ENCODE measurements at places on chromosomes 2 and 18. TPM values are rescaled to one million over a fixed set of nuclear protein-coding genes. Genes with fewer than 3 reads are reported as not detected.

GRCh38 chr2:219598308-219599078 is 836 bp downstream of the STK11IP start:
- peak; percentile 8 for DNase-seq

DNA sequence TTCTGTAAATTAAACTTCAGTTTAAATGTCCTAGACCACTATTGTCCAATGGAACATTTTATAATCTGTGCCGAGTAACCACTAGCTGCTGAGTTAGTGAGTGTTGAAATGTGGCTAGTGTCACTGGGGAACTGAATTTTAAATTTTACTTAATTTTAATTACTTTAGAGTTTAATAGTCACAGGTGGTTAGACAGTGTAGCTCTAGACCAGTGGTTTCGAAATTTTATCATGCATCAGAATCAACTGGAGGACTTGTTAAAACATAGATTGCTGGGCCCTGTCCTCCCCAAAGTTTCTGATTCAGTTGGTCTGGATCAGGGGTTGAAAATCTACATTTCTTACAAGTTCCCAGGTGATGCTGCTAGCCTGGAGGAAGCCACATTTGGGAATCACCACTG is 110.4 kb downstream of the FMNL2 start:
- no peak for DNase-seq

GRCh38 chr2:201952187-201952586 is 81.5 kb upstream of the FZD7 start:
- DNase-seq = no peak

- peak; percentile 63 for DNase-seq
These were observed 11.7 kb upstream of the ACYP2 start for GRCh38 chr2:54103454-54104314.

Gene BMP10
- not detected for total RNA-seq

DNA sequence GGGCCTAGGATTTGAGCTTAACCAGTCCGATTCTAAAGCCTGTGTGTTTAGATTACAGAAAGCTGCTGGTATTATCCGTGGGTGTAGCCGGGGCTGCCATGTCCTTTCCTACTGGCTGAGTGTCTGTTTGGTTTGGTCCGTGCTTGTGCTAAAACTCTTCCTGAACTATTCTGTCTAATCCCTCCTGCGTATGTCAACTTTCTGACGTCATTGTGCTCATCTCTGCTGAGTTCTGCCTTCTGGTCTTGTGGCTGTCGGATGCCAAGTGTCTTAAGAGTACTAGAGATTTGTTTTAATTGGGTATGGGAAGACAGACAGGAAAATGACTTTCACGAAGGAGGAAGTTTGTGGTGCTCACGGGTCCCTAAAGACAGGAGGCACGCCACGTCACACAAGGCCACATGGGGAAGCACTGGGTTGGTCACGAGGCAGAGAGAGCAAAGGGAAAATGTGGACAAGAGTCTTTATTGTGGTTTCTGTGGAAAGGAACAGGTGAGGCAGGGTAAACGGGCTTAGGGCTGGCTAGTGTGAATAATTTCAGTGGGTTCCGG is 31.8 kb upstream of the NTSR2 start:
- no peak for DNase-seq

DNA sequence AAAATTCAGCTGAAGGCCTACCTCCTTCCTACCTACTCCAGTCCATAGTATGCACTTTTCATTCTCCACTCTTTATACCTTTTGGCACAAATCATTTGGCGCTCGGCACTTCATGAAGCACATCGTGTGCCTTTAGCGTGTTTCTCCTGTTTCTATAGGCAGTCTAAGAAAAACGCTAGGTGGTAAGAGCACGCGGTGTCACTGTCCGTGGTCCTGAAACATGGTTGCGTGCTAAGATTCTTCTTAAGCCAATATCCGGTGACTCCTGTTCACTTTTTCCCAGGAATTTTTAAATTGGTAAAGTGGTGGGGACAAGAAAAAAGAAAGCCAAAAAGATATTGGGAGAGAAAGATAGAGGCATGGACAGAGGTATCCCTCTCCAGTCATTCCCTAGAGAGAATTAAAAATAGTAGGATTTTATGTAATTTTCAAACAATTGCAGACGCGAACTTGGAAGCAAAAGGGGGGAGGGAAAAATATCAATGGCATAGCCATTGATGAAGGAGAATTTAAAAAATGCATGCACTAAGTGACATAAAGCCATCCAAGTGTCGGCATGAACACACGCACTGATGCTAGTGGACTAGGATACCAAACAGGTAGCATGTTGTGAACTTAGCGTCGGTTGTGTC is 1.4 kb upstream of the CTNNA2 start:
- DNase-seq = peak; percentile 52

DNA sequence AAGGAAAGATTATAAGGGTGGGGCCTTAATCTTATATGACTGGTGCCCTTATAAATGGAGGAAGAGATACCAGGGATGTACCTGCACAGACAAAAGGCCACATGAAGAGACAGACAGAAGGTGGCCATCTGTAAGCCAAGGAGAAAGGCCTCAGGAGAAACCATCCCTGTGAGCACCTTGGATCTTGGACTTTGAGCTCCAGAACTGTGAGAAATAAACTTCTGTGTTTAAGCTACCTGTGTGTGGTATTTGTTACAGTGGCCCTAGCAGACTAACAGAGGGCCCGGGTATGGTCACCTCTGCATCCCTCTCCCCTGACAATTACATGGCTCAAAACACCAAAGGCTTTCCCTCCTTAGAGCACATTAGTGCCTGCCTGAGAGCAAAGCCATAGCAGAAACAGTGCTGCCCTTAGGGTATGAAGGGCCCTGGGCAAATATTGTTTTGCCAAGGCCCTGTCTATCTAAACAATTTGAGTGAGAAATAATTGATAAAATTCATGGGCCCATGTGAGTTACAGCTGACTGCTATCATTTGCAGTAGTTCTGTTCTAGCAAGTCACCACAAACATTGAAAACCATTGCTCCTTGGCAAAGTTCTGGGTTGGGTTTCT is 109.3 kb upstream of the MYCN start:
- no peak for DNase-seq

DNA sequence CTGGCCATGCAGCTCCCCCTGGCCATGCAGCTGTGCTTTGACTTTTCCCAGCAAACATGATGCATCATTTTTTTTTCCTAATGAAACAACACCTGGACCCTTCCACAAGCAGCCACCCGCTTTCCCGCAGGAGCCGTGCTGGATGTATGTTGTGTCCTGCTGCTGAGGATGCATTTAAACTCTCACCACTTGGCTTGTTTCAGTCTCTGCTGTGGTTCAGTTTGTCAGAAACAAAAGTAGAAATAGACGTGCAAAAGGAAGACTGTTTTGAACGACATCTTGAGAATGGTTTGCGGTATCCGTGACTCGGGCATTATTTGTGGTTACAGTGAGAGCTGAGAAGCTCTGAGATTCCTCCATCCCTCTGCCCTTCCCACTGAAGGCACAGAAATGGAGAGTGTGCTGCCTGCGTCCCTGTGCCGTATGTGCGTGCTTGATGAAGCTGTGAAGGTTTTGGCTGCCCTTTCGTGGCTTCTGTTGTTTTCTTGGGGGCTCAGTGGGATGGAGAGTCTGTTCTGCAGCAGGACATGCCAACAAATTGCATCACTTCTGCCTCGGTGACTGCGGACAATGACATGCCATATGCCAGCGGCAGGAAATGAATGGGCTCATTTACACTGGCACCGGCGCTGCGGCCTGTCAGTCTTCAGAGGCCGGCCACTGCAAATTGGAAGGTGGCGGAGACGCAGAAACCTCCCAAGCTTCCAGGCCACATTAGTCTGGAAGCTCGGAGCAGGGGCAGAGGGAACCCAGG is 417.7 kb upstream of the SALL3 start:
- no peak for DNase-seq

DNA sequence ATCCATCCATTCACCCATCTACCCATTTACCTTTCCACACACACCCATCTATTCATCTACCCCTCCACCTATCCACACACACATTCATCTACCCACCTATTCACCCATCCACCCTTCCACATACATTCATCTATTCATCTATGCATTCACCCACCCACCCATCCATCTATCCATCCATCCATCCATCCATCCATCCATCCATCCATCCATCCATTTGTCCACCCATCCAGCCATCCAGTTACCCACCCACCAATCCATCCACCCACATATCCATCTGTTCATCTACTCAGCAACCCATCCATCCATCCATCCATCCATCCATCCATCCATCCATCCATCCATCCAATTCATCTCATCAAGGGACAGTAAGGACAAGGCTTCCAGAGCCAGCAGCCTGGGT is 74.0 kb downstream of the INHBB start:
- no peak for DNase-seq

GRCh38 chr2:235640377-235640776 is 146.5 kb downstream of the AGAP1 start:
- no peak for DNase-seq

DNA sequence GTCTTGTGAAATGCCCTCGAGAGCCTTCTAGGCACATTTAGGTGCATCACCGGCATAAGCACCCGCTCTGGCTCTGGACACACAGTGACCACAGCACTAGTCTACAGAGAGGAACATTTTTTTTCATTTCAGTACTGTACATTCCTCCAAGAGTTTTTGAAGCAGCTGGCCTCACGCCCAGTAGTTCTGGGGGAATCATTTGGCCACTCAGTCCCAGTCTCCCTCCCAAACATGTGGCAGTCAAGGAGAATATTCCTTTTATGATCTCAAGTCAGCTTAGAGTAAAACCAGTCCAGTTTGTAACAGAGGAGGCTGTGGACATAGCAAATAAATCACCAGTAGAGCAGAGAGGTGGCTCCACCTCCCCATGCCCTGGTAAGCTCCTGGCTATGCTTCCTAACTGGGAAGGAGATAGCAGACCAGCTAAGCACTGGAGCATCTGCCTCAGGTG is 48.1 kb downstream of the KCNE4 start:
- peak; percentile 77 for DNase-seq

DNA sequence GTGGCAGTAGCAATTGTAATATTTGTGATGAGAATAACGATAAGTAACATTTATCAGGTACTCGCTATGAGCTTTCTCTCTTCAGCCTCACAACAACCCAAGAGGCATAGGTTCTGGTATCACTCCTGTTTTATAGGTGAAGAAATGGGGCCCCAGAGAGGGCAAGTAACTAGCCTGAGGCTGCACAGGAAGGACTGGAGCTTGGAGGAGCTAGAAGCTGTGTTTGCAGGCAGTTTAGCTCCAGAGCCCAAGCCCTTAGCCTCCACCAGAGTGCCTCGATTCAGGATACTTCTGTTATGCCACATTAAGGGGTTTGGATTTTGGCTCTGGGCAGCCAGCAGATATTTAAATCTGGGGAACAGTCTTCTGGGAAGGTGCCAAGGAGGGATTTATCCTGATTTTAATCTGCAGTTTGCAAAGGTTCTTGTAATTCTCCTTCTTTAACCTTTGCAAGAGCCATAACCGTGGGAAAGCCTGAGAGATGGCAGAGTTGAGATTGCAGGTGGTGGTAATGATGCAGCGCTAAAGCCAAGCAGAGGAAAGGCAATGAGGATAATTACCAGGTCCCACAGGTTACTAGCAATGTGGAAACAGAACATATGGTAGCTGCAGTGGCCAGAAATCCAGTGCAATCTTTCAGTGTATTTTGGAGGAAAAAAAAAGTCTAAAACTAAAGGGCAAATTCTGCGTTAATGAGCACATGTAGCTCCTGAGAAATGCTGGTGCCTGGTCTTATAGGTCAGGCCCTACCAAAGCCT is 9.1 kb downstream of the MOCOS start:
- no peak for DNase-seq

Gene LRATD1
- total RNA-seq = 0.51 TPM

- no peak for DNase-seq
These were observed 3.8 kb downstream of the EVX2 start for GRCh38 chr2:176079831-176080539.

DNA sequence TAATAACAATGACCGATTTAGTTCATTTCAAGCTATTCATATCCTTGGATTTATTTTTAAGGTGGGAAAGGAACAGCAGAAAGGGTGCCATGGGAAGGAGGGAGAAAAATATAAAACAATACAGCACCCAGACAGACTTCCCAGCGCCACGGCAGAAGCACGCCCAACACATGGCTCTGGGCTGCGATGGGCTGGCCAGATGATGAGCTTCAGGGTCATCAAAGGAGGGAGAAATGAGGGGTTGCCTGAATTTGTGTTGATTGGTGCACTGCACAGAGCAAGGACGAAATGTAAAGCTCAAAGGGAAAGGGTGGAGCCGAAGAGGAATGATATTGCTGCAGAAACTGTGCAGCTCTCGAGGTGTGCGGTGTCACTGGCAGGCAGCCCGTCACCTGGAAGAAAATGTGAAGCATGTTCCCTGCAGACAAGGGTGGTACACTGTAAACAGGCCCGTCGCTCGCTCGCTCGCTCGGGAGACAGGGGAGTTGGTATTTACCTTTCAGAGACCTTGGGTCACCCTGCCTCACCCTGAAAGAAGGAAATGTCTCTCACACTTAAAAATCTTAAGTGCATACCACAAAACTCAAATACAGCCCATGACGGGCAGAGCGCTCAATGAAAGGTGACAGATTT is 195.5 kb upstream of the CTAGE1 start:
- DNase-seq = no peak

DNA sequence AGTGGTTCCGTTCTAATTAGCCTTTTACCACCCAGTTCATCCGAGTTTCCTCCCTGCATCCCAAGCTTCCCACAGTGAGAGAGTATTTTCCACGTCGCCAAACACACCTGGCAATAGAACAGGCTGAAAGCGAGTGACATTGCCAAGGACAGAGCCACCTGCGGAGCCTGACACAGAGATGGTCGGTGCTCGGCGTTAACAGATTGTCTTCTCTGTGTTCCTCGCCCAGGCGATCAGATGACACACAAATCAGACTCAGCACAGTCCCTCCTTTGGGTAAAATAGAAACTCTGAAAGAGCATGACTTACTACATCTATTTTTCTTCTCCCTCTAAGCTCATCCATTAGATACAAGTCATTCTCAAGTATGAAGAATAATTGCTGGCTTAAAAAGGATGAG is 107.7 kb downstream of the CD226 start:
- no peak for DNase-seq

GRCh38 chr2:7924023-7924762 is 757.7 kb upstream of the ID2 start:
- no peak for DNase-seq

Gene HRH4
- under 0.01 TPM for total RNA-seq

Gene MYO3B
- 0.50 TPM for total RNA-seq

- DNase-seq = peak; percentile 63
These were observed 54.4 kb downstream of the STK39 start for GRCh38 chr2:168192839-168193616.

DNA sequence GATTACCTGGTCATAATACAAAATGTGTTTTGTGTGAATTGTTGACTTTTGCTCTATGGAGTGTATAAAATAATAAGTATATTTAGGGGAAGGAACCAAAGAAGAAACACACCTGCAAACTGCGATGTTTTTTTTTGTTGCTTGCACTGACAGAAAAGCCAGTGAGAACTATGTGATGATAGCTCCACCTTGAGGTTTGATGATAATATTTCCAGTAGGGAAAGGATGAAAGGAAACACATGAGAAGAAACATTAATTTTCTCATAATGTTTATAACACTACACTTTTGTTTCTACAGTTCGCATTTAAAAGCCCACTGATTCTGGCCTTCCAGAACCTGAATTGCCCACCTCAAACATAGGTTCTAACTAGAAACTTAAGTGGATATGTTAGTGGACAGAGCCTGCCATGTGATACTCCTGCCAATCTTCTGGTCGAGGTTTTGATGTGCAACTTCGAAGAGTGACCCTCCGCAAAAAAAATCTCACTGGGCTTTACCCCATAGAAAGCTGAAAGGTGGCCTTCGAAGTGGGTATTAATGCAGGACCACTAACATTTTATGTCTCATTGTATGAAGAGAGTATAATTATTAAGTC is 476.4 kb upstream of the SPHKAP start:
- DNase-seq = peak; percentile 29

Gene SCN9A
- 58.6 TPM for total RNA-seq

- DNase-seq = peak; percentile 47
These were observed 613.4 kb downstream of the ARHGAP15 start for GRCh38 chr2:143742581-143742980.

Gene BABAM2
- 25.6 TPM for total RNA-seq

- DNase-seq = peak; percentile 100
These were observed 138.6 kb upstream of the SCN7A start for GRCh38 chr2:166632616-166633015.

Data from fibroblast of lung (primary cell).